SW 1271 (cell line): ENCODE measurements at places on chromosomes 2 and 18.

GRCh38 chr2:14743861-14744260 is 111.3 kb downstream of the LRATD1 start:
- no peak for DNase-seq

DNA sequence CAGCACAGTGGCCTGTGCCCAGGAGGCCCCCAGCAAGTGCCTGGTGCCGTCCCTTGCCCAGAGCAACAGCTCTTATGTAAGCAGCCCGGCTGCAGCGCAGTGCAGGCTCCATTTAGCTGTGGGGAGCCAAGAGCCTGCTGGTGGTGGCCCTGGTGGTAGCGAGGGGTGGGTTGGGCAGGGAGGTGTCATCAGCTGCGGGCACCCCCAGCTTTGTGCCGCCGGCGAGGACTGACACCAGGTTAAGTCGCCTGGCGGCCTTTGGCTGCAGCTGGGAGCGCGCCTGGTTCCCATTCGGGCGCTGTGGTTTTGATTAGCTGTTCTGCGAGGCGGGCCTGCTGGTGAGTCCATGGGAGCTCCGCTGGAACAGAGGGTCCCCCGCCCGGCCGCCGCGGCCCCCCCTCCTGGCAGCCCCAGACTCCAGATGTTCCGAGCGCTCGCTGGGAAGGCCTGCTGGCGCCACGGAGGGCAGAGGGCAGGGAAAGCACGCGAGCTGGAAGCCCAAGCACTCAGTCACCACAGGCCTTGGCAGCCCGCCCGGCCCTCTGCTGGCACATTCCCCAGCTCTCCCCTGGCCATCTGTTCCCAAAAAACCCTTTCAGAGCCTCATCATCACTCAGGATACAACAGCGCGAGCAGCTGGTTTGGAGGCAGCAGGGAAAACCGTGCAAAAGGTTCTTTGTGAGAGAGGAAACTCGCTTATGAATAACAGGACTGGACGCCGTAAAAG is 18.4 kb downstream of the ATOH8 start:
- peak; percentile 96 for DNase-seq

DNA sequence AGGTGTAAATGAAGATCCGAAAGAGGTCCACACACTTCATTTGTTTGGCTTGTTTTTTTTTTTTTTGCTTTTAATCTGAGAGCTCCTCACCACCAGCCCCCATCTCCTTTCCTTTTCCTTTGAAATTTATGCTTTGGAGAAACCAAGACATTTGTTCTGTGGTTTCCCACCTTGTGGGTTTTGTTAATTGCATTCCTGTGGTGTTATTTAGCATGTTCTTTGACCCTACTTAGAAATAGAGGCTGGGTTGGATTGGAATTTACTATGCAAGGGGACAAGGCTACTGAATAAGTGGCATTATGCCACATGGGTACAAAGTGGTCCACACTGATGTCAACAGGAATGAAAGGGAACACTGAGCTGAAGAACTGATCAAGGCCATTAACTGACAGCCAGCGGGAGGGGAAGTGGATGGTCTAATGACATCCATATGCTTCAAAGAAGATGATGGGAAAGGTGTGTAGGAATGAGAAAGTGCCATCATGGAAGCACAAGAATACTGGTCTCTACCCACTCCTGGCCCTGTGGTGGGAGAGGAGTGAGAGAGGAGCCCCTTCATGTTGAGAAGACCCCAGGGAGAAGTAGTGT is 8.9 kb downstream of the CCL20 start:
- no peak for DNase-seq

- DNase-seq = no peak
Measured at GRCh38 chr2:233718552-233718951, at the start of gene UGT1A4. UGT1A4 (plus strand) TSS chr2:233718736; CDS start chr2:233718821, 85 bp downstream.

DNA sequence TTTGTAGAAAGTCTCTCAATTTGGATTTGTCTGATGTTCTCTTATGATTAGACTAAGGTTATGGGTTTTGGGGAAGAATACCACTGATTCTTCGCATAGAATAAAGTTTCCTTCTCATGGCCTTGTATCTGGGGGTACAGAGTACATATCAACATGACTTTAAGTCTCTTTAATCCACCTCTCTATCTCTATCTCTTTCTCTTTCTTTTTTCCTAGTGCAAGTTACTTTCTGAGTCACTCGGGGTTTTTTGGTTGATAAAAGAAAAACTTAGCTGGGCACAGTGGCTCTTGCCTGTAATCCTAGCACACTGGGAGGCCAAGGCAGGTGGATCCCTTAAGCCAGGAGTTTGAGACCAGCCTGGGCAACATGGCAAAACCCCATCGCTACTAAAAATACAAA is 100.1 kb upstream of the MAP4K3 start:
- no peak for DNase-seq
